ENCODE measurements at places on chromosomes 5 and 9.

DNA sequence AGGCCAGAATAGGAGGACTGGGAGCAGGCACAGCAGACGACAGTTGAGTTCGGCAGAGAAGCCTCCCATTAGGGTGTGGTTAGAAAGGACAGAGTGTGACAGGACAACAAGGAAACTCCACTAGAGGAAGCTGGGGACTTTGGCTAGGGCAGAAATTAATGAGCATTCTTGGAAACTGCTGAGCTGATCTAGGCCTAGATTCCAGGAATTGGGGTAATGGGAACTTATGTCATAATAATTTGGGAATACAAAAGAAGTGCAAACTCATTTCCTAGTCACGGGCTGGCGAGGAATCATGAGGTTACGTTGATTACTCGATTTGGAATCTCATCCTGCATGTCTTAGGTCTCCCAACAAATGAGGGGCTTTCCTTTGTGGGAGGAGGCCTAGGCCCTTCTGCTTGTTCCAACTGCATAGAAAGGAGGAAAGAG, 144.6 kb upstream of the RPS23 start:
- no peak for DNase-seq

GRCh38 chr5:94467954-94468930, 150.2 kb downstream of the KIAA0825 start:
- no peak for DNase-seq

DNA sequence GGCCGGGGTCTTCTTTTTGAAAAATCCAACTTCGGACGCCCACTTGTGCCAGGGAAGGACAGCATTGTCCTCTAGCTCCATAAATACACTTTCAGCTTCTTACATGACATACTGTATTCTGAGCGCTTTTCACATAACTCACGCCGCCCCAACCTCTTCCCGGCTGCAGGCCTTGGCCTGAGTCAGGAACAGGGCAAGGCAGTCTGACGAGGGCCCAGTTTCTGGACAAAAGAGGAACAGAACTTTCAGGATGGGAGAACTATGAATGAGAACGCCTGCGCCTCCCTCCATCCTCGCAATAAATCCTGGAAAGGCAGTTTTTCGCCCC, 650 bp downstream of the DCTN4 start:
- DNase-seq = no peak

- no peak for DNase-seq
Measured at GRCh38 chr5:15010936-15011335, 139.4 kb upstream of the ANKH start.

GRCh38 chr9:5459289-5459829, 9.0 kb downstream of the CD274 start:
- DNase-seq = no peak

DNA sequence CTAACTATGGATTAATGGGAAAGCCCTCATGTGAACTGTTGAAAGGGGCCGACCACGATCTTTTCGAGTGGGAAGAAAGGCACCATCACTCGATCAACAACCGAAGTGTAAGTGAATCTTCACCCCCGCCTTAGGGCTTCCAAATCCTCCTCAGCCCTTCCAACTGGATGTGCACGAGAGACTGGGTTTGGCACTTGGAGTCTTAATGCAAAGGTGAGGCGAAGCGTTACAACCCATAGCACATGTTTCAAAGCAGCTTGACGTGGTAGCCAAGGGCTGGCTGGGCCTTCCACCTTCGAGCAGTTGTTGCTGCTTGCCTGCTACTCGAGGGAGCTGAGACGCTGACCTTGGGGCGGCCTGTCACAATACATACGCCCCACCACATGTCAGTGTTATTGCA, 5.7 kb upstream of the LCN9 start:
- DNase-seq = no peak

- peak; percentile 33 for DNase-seq
Measured at GRCh38 chr5:58462623-58463230, 2.8 kb upstream of the PLK2 start.

DNA sequence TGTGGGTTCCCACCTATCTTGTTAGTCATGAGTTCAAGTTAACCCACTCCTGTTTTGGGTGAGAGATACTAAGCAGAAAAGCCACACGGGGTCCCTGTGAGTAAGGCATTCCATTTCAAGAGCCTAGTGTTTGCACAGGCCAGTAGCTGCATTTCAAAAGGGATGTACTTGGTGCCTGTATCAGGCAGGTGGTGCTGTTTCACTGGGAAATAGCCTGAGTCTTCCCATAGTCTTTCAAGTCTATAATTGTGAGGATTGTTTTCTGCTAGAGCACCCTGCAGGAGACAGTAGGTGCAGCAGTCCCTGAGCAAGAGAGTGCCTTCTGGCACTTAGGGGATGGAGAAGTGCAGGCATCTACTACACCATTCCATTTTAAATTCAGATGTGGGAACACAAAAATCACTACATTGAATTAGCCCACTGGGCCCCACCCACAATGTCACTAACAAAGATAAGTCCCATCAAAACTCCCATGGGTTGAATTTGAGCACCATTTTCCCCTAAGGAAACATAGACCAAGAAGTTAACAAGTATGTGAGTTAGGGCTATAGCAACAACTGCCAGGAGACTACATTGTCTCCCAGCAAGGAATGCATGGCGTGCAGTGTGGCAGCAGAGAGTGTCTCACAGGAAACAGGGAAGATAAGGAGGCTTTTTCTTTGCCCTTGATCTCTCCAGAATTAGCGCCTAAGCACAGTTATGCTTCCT, 263.2 kb downstream of the COX7C start:
- peak; percentile 10 for DNase-seq

- DNase-seq = no peak
Measured at GRCh38 chr5:76714751-76715485, 1.0 kb upstream of the F2R start.

DNA sequence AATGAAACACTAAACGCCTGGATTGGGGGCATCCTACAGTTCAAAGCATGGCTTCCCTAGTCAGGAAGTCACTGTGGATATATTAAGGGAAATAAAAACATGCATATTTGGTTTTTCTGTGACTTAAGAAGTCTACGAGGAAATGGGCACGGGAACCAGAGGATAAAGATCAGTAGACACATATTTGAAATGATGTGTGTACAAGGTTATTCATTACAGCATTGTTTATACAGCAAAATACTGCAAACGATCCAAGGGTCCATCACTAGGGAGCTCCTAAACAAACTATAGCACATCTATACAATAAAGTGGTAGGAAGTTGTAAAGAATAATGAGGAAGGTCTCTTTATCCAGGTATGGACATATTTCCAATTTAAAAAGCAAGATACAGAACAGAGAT, 71.8 kb downstream of the EFNA5 start:
- DNase-seq = no peak

- DNase-seq = no peak
Measured at GRCh38 chr9:118940473-118940872, 428.8 kb downstream of the BRINP1 start.
